ENCODE measurements at places on chromosomes 16 and 17.

- no peak for DNase-seq
These were observed 9.4 kb downstream of the MFSD6L start for GRCh38 chr17:8789743-8790142.

DNA sequence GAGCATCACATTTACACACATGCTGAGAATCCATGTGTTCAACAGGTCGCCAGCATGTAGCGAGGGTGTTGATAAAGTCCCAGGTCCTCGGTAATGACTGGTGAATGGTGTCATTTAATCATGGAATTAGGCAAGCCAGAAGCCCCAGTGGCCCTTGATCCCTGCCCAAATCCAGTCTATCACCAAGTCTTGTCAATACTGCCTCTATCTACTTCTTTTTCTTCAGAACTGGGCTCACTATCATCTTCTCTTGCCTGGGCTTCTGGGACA, 31.3 kb upstream of the MED13 start:
- no peak for DNase-seq

- DNase-seq, result no peak
These were observed 148.0 kb upstream of the TNRC6C start for GRCh38 chr17:77810536-77810935.

DNA sequence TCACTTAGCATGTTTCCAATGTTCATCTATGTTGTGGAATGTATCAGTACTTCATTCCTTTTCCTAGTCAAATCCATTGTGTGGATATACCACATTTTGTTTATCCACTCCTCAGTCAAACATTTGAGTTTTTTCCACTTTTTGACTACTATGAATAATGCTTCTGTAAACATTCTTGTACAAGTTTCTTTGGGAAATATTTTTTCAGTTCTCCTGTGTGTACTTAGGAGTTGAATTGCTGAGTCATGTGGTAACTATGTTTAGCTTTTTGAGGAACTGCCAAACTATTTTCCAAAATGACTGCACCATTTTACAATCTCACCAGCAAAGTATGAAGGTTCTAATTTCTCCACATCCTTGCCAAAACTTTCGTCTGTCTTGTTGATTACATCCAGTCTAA, 223.7 kb upstream of the AXIN2 start:
- no peak for DNase-seq

GRCh38 chr16:53091466-53092211, 36.8 kb downstream of the CHD9 start:
- no peak for DNase-seq

DNA sequence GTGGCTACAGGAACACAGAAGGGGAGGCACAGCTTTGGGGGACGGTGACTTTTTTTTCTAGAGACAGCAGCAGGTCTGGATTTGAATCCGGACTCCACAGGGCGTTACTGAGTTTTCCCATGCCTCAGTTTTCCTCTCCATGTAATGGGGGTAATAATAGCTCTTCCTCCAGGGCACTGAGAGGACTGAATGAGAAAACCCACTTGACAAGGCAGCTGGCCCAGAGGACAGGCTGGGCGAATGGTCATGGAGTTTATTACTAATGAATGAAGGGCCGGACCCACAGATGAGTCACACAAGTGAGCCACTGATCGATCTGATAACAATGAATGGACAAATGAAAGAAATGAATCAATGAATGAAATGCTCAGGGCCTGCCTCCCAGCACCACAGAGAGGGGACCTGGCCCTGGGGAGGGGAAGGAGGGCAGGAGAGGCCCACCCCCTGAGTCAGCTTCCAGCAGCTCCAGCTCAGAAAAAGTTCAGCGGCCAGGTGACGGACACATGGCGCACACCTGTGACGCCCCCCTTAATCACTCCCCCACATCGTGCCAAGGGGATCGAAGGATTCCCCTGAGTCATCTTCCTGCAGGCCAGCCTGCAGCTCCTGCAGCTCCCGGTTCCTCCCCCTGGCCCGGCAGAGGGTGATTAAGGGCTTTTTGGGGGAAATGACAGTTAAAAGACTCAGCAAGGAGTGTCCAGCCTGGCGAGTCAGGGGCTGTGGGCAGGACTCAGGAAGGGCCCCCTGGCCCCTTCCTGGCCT, 54.3 kb downstream of the SOCS1 start:
- DNase-seq, result no peak

Data from hematopoietic multipotent progenitor cell treated with erythropoietin and hydrocortisone succinate and interleukin-3 and kit ligand, for 15 days (in vitro differentiated cells).